Stimulated activated CD4-positive, alpha-beta T cell treated with anti-CD3 and anti-CD28 coated beads, Interleukin-4, amount 100 ng/mL, for 48 hours (primary cell): ENCODE measurements at places on chromosomes 12 and 14.

DNA sequence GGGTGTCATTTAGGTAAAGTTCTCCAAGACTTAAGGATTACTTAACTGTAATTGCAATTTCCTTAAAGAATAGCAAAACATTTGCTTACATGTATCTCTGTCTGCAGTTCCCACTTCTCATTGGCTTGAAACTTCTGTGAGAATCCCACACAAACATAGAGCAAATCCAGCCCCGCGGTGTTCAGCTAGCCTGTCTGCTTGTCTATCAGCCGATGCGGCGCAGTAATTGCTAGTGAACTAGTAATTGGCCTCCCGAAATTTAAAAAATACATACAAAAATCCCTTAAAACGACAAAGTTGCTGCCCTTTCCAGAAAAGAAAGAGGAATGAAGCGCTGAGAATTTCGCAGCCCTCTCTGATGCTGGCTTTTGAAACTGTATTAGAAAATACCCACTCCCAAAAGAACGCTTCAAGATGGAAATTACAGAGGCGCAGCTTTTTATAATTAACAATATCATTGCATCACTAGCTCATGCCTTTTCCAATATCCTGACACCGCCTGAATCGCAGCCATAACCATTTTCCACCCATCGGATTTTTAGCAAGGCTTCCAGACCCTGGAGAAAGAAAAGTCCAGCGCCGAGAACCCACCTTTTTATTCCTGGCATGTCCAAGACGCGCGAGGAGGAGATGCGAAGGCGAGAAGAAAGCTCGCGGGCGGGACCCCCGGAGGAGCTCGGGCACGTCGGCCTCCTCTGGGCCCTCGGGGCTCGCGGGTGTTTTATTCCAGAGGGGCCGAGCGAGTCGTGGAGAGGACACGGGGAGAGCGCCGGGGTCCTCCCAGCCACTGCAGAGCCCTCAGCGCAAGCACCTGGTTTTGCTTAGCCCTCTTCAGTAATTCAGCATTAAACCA is 646 bp downstream of the FBLN5 start:
- no peak for DNase-seq

GRCh38 chr14:73633116-73634010 is 11.4 kb upstream of the DNAL1 start:
- DNase-seq = peak; percentile 35

GRCh38 chr12:123115409-123116121 is 35.3 kb downstream of the PITPNM2 start:
- DNase-seq = no peak

DNA sequence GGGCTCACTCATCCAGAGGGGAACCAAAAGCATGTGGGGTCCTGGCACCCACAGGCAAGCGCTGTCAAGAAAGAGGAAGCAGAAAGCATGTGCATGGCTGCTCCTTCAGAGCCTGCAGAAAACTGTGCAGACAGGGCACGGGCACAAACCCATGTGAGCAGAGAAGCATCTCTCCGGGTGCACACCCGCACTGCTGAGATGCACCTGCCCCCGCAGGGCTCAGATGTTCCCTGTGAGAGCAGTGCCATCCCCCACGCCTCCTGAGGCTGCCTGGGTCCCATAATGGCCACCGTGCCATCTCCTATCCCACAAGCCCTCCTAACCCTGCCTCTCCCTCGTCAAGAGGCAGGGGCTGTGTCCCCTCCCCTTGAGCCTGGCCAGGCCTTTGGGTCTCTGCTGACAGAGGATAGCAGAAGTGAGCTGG is 32.3 kb upstream of the INF2 start:
- no peak for DNase-seq
